ENCODE measurements at places on chromosomes 3 and 15. TPM values are rescaled to one million over a fixed set of nuclear protein-coding genes. Genes with fewer than 3 reads are reported as not detected.

GRCh38 chr3:143835312-143835711 lies 13.0 kb downstream of the SLC9A9 start:
- no peak overlapping the region for H3K27ac ChIP-seq
- no peak for DNase-seq
- H3K27me3 ChIP-seq: no peaks in the 10 kb centered on the region
- no peaks in the 10 kb centered on the region for H3K4me1 ChIP-seq
- no peak overlapping the region for H3K4me3 ChIP-seq

Gene GATM
- 9.5 TPM for total RNA-seq

Gene CACNA1D
- 0.85 TPM for total RNA-seq

DNA sequence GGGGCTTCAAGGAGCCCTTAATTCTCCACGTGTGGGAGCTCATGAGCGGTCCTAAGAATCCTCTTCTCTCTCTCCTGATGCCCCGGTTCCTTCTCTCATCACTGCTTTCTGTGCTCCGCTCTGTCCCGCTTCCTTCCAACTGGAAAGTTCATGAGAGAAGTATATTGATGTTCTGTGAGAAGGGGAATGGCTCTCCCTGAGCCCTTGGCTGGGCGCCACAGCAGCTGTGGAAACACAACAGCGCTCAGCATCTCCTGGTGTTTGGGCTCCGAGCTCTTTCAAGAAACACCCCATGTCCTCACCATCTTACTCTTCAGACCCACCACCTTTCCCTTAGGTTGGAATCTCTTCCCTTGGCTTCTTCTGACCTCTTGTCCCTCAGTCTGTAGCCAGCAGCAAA lies 161.7 kb downstream of the VGLL4 start:
- no peaks in the 10 kb centered on the region for H3K27me3 ChIP-seq
- no peaks in the 10 kb centered on the region for H3K36me3 ChIP-seq
- DNase-seq: no peak

Gene ALS2CL
- total RNA-seq: 0.20 TPM

DNA sequence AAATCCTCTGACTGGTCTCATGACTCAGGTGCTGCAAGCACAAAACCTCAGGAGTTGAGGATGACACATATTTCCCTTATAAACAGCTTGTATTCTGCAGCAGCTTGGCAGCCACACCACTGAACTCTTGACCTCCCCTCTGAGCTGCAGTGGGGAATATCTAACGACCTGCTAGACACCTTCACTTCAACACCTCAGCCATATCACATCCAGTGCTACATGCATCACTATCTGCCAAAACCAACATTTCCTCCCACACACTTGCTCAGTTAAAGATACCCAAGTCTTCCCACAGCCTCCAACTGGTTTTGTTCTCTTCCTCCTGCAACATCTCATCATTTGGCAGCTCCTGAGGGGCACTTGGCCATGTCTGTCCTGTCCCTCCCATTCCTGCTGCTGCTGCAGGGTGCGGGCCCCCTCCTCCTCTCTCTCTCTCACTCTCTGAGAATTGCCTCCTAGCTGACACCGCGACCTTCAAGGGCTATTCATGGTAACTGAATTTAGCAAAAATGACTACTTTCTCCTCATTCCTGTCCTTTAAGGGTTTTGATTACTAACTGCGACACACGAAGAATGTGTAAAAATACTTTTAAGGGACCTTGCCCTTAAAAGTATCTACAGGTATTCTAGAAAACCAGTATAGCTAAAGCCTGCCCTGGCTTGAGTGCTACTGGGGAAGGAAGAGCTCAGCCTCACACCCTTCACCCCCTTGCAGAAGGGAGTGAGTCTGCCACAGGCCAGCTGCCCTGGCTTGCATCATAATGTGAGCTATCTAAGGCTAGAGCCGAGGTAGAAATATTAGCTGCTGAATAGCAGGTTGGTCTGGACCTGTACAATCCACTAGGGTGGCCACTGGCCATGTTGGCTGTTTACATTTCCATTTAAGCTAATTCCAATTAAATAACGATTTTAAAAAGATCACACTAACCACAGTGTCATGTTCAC lies 5.0 kb upstream of the CCR9 start:
- no peaks in the 10 kb centered on the region for H3K36me3 ChIP-seq
- no peak overlapping the region for H3K27ac ChIP-seq
- no peak for DNase-seq
- no peak overlapping the region for H3K4me3 ChIP-seq
- H3K27me3 ChIP-seq: no peaks in the 10 kb centered on the region

DNA sequence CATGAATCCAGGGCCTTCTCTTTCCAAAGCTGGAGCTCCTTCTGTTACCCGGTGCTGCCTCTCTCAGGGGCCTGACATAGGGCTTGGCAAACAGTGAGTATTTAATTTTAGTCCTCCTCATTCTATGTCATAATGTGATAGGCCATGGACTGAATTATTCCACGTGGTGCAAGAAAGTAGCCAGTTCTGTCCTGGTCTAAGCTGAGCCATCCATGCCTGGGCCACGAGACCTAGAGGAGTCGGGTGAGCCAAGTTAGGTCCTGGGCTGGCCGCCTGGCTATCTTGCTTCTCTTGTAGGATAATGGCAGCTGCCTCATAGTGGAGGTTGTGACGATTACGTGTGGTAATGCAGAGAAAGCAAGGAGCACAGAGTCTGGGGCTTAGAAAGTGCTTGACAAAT lies 170.6 kb downstream of the FAM43A start:
- no peaks in the 10 kb centered on the region for H3K27me3 ChIP-seq
- no peaks in the 10 kb centered on the region for H3K4me1 ChIP-seq
- no peak for DNase-seq
- H3K36me3 ChIP-seq: no peaks in the 10 kb centered on the region
- no peak overlapping the region for H3K4me3 ChIP-seq

- H3K36me3 ChIP-seq: no peaks in the 10 kb centered on the region
- peaks cover 3% of the 10 kb centered on the region for H3K4me1 ChIP-seq
- H3K4me3 ChIP-seq: no peak overlapping the region
- no peaks in the 10 kb centered on the region for H3K27me3 ChIP-seq
- no peak for DNase-seq
- H3K27ac ChIP-seq: no peak overlapping the region
Observed at GRCh38 chr3:110165370-110165743, 828.0 kb upstream of the DPPA4 start.

GRCh38 chr3:158381262-158381868 lies 189.6 kb upstream of the MLF1 start:
- no peak overlapping the region for H3K4me3 ChIP-seq
- no peaks in the 10 kb centered on the region for H3K36me3 ChIP-seq
- no peaks in the 10 kb centered on the region for H3K4me1 ChIP-seq
- no peaks in the 10 kb centered on the region for H3K27me3 ChIP-seq

Gene TM4SF4
- not detected for total RNA-seq

- H3K27me3 ChIP-seq: no peaks in the 10 kb centered on the region
- H3K4me3 ChIP-seq: no peak overlapping the region
- no peak for DNase-seq
Observed at GRCh38 chr3:7646851-7647250, 785.9 kb downstream of the GRM7 start.

Measured in A673 (cell line).